GM23248 (cell line): ENCODE measurements at places on chromosomes 2 and 18. TPM values are rescaled to one million over a fixed set of nuclear protein-coding genes. Genes with fewer than 3 reads are reported as not detected.

DNA sequence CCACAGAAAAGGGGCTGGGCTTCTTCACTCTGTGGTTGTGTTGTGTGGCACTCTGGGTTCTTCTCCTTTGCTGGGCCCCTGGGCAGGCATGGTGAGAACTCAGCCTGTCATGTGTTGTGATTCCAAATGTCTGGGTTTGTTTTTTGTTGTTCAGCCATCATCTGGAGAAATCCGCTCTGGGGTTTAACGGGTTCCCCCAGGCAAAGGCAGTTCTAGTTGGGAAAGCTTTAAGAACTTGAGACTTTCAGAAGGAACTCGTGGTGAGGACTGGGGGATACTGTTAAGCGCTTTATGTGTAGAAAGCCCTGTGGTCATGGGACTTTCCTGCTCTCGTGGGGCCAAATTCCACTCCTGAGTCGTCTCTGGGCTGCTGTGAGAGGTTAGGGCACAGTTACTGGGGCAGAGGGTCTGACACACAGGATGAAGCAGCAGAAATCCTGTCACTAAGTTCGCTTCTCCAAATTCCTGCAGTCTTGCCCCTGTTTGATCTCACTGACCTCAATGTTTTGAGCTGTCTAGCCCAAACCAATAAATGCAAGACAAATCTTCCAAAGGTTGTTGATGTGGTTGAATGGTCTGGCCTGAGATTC lies 87.7 kb downstream of the RAPGEF4 start:
- H3K4me1 ChIP-seq: no peaks in the 10 kb centered on the region
- no peaks in the 10 kb centered on the region for H3K36me3 ChIP-seq
- H3K27me3 ChIP-seq: no peaks in the 10 kb centered on the region
- no peak for DNase-seq
- H3K4me3 ChIP-seq: no peak overlapping the region

The TGFA gene
- 14.8 and 17.3 TPM in 2 replicates for total RNA-seq

The CYP27A1 gene
- total RNA-seq: 3.9 and 4.1 TPM in 2 replicates

DNA sequence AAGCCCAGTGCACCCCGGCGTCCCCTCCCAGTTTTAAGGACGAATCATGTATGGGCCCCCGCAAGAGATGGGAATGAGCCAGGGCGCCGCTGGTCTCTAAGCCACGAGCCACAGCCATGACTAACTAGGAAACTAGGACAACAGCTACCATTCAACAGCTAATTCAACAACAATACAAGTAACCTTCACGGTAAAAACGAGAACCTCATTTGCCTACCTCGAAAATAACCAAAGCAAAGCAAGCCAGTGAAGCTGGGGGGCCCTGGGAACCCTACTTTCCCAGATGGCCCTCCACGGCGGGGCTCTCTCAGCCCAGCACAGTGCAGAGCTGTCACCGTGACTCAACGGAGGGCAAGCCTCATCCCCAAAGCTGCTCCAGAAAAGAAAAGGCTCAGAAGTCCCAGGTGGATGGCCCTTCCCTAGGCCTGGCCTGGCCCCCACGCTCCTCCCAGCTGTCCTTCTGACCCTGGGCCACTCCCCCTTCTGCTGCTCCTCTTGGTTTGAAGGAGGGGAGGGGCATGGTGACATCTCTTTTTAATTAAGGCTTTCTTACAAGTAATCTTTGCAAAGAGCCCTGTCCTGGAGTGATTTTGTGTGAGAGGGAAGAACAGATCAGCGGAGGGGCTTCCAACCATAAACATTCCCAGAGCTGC lies 126.3 kb downstream of the HDAC4 start:
- peaks cover 33% of the 10 kb centered on the region for H3K4me1 ChIP-seq
- H3K4me3 ChIP-seq: peak overlapping the region; percentile 64
- DNase-seq: peak; percentile 93

The NPPC gene
- total RNA-seq: not detected in 2 replicates

DNA sequence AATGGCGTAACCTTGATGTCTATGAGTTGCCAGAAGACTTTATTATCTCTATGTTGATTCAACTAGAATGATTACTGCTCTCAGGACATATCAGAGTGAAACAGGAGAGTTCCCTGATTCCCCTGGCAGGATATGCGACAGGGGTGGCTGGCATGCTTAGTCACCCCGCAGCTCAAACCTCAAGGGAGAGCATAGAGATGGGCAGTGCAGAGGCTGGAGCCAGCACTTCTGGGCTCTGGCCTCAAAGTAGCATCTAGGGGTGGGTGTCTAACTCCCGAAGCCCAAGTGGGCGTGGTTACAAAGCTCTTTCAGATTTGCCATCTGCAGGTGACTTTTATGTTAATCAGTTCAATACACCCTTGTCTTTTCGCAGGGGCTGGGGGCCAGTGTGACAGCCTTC lies 391.6 kb downstream of the ADCYAP1 start:
- H3K27me3 ChIP-seq: no peaks in the 10 kb centered on the region
- no peak for DNase-seq
- no peaks in the 10 kb centered on the region for H3K4me1 ChIP-seq

DNA sequence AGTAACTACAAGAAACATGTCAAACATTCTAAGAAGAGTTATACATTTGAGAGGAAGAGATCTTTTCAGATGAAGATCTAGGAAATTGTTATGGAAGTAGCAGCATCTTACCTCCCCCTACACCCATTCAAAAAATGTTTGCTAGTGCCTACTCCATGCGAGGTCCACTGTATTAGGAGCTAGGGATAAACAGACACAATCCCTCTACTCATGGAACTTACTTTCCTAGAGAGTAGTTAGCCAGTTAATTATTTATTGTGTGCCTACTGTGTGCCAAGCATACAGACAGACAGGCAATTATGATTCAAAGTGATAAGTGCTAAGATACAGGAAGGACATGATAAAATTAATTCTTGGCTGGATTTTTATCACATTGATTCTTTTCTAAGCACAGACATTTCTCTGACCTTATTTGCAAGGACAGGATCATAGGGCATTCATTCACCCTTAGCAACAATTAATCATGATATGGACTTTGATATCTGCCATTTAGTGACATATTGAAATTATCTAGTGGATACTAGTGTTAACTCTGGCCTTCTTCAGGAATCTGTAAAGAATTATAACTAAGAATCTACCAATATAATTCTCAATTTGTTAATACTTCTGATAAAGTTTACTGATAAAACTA lies 19.6 kb upstream of the TDRD15 start:
- H3K36me3 ChIP-seq: no peaks in the 10 kb centered on the region
- H3K27ac ChIP-seq: no peak overlapping the region
- H3K4me3 ChIP-seq: no peak overlapping the region
- no peaks in the 10 kb centered on the region for H3K4me1 ChIP-seq

GRCh38 chr2:204860274-204860673 lies 315.0 kb downstream of the PARD3B start:
- H3K4me1 ChIP-seq: no peaks in the 10 kb centered on the region
- peak; percentile 53 for DNase-seq
- H3K27ac ChIP-seq: no peak overlapping the region
- H3K27me3 ChIP-seq: no peaks in the 10 kb centered on the region
